ENCODE measurements at places on chromosomes 1 and 21.
A peak's percentile ranks its signal among the peaks of the same experiment; 100 is the strongest.

DNA sequence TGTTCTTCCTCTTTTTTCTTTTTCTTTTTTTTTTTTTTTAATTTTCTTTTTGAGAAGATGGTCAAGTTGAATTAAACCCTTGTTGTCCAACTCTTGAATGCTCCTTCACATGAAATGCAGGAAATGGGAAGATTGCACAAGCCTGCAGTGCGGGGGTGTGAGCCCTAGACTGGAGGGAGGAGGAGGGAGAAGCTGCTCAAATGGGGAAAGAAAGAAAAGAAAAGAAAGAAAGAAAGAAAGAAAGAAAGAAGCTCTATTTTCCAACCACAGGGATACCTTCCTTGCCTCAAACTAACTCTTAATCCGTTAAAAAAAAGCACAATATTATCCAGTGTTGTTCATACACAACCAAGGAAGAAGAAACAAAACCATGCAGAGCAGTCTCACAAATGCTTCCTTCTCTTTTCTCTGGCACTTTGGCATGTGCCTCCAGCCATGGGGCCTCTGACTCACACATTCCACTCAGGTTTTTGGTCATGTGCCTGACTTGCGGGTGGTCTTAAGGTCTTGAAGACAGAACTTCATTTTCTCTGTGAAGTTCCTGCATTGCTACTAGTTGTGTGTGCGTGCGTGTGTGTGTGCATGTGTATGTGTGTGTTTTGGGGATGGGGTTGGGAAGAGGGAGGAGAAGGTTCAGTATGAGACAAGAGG lies 276.1 kb downstream of the RPS6KC1 start:
- DNase-seq = no peak

DNA sequence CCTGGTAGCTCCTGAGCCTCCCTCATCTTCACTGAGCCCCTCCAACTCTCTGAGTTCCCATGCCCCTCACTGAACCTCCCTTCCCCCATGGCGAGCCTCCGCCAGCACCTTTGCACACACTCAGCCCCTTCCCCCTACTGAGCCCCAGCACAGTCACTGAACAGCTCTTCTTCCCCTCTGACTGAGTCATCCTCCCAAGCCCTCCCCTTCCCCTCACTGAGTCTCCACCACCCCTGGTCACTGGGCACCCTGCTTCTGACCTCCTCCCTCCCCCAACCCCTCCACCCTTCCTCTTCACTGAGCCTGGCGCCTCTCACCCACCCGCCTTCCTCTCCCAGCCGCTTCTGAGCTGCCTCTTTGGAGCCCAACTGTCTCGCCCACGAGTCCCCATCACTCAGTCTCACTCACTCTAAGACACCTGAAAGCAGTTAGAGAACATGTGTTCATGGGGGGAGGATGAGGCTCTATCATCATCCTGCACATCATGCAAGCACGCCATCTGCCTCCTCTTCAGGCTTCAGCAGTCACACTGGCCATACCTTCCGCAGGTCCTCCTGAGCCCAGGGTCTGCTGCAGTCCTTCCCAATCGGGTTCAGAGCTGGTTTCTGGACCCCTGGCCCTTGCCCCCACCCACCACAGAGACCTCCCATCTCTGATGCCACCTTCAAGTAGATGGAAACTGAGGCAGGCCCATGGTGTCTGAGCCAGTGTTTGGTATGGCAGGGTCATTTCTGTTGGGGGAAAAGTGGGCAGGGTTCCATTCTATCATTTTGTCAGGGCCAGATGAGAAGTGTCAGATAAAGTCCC lies 2.0 kb upstream of the TRNP1 start:
- DNase-seq = no peak

GRCh38 chr1:2354511-2355372 lies 36.6 kb downstream of the MORN1 start:
- DNase-seq = no peak

- no peak for DNase-seq
Observed at GRCh38 chr1:53547231-53547790, 88.1 kb downstream of the DMRTB1 start.

GRCh38 chr1:68206848-68207689 lies 25.3 kb downstream of the WLS start:
- no peak for DNase-seq

DNA sequence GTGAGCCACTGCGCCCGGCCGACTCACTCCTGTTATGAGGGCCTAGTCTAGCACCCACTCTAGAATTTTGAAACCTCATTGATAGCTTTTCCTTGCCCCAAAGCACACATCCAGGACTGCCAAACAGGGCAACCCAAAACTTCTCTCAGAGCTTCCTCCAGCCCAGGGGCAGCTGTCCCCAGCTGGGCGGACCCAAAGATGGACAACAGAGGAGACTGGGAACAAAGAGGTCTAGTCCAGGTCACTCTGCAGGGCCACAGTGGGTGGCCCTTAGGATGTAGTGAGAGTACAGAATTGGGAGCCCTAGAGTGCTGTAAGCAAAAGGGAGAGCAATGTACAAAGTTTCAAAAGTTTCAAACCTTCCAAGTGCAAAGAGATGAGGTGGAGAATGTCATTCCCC lies 1.2 kb downstream of the CD34 start:
- DNase-seq = no peak

GRCh38 chr1:91404151-91405012 lies at the start of gene HFM1:
Gene HFM1, minus strand, starts transcription at chr1:91404837. Its CDS starts 3,755 bp downstream, at chr1:91401082.
- peak; percentile 77 for DNase-seq

DNA sequence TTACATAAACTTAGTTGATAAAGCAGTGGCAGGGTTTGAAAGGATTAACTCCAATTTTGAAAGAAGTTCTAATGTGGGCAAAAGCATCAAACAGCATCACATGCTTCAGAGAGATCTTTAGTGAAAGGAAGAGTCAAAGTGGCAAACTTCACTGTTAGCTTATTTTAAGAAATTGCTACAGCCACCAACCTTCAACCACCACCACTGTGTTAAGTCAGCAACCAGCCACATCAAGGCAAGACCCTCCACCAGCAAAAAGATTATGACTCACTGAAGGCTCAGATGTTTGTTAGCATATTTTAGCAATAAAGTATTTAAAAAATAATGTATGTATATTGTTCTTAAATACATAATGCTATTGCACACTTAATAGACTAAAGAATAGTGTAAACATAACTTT lies 21.3 kb upstream of the MAGI3 start:
- DNase-seq = no peak

GRCh38 chr1:181730606-181731005 lies 247.3 kb downstream of the CACNA1E start:
- no peak for DNase-seq

GRCh38 chr1:82377201-82377884 lies 576.6 kb downstream of the ADGRL2 start:
- DNase-seq = no peak

GRCh38 chr21:30444204-30444603 lies 4.1 kb downstream of the KRTAP15-1 start:
- no peak for DNase-seq

GRCh38 chr21:41667136-41667535 lies 99.7 kb downstream of the RIPK4 start:
- DNase-seq = no peak

DNA sequence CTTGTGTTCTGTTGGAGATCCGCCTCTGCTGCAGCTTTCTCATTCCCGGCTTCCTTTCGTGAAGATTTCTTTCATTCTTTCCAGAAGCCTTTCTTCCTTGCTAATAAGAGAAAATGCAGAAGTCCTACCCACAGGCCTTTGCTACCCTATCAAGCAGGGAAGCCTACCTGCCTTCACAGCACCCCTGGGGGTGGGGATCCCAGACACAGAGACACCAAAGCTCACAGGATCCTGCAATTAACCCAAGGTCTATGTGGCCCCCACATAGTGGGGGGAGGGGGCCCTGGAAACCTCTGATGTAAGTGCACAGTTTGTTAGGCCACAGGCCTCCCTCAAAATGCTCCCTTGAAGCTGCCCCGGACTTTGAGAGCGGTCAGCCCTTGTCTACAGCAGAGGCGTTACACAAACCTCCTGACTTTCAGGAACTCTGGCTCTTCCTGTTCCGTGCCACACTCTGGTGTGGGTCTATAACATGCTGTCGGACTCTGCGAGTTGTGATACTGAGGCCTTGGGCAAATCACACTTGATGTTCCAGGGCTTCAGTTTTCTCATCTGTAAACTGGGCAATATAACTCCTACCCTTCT lies 31.2 kb downstream of the NKAIN1 start:
- DNase-seq = no peak

DNA sequence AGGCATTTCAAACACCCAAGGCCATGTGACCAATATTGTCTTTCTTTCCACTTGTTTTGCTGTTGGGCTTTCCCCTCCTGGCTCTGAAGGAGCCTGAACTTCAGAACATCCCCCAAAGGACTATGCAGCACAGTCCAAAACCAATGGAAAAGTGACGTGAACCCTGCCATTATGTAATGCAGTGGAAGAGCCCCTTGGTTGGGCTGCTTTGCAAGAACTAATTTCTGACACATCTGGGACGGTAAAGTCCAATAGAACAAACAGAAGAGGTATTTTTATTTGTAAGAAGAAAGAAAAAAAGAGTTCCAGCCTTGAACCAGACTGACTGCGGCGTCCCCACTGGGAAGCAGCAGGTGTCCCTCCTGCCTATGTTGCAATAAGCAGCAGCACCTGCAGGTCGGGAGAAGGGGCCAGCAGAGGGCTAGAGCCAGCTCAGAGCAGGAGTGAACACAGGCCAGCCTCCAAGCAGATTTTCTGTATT lies 116.7 kb downstream of the CDC7 start:
- no peak for DNase-seq

Data from substantia nigra (tissue), 51 donors.